ENCODE measurements at places on chromosomes 1 and 21.
A peak's percentile ranks its signal among the peaks of the same experiment; 100 is the strongest.

DNA sequence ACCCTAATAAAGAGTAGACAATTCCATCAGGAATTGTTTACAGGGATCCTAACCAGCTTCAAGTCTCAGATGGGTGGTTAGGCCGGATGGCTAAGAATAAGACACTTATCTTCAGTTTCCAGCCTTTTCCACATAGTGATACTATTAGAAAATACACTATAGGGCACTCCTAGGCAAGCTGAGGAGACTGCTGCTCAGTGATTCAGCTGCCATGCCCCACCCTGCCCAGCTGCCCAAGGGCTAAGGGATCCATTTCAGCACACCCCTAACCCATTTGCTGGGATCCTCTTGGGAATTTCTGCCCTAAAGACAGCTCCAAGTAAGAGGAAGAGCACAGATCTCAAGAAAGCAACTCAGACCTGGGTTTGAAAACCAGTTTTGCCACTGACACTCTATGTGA lies 31.9 kb downstream of the PLPP3 start:
- no peaks in the 10 kb centered on the region for H3K27me3 ChIP-seq
- no peaks in the 10 kb centered on the region for H3K36me3 ChIP-seq
- H3K27ac ChIP-seq: no peak overlapping the region
- no peak overlapping the region for H3K4me3 ChIP-seq

DNA sequence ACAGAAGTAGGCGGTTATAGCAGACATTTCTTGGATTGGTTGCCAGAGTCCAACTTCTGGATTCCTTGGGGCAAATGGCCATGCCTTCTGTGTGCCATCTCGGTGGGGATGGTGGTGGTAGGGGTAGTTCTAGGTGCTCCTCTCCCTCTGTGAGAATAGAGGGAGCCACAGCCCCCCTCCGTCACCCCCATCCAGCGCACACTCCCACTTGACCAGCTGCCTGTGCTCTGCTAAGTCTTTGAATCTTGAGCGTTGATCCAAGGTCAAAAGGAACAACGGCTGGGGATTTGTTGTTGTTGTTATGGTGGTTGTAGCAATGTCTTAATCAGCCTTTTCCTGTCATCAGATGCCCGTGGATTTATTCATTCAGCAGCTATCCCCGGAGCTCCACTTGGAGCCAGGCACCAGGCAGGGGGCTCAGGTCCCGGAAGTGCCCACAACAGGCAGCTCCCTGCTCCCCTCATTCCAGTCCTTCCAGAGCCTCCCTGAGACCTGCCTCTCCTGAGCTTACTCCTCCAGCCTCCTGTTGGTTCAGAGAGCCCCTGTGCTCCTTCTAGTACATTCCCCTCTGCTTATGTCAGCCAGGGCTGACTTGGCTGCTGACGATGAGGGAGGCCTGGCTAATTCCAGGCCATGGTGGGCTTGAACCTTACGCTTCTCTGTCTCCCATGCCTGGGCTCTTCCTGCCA lies 146.6 kb upstream of the WNT4 start:
- no peak overlapping the region for H3K4me3 ChIP-seq
- H3K36me3 ChIP-seq: no peaks in the 10 kb centered on the region
- H3K4me1 ChIP-seq: no peaks in the 10 kb centered on the region
- DNase-seq: no peak
- no peak overlapping the region for H3K27ac ChIP-seq

GRCh38 chr1:2335721-2336455 lies 55.5 kb downstream of the MORN1 start:
- no peak overlapping the region for H3K4me3 ChIP-seq
- no peaks in the 10 kb centered on the region for H3K27me3 ChIP-seq
- no peak for DNase-seq
- H3K36me3 ChIP-seq: no peaks in the 10 kb centered on the region

DNA sequence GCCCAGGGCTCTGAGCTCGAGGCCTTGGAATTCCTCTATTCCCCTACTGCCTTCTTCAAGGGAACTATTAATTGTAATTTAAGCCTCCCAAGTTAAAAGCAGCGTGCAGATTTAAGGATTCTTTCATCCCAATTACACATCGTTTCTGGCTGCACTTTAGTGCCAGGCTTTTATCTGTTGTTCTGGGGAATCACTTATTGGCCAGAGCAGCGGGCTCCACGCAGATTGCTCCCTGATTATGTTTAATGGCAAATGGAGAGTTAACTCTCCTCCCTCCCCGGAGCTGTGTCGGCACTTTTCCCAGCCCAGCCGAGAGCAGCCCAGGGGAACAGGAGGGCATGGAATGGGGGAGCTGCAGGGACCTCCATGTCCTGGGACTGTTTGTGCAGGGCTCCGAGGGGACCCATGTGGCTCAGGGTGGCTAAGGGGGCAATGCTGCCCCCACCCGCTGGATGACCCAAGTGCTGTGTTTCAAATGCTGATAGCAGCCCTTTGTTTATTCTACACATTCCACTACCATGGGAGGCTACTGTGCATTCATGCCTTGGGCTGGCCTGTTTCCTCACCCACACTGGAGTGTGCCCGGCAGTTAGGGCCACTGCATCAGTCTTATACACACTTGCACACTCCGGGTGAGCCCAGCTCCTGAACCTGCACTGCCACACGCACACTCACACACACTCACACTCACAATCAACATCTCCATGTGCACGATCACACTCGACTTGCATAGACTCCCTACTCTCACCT lies 93.3 kb upstream of the POU3F1 start:
- H3K36me3 ChIP-seq: no peaks in the 10 kb centered on the region
- no peak for DNase-seq
- no peak overlapping the region for H3K27ac ChIP-seq
- peaks cover 12% of the 10 kb centered on the region for H3K27me3 ChIP-seq
- no peaks in the 10 kb centered on the region for H3K4me1 ChIP-seq

- no peak for DNase-seq
- H3K27ac ChIP-seq: no peak overlapping the region
- H3K36me3 ChIP-seq: no peaks in the 10 kb centered on the region
Measured at GRCh38 chr1:93649231-93649630, 32.4 kb downstream of the BCAR3 start.

DNA sequence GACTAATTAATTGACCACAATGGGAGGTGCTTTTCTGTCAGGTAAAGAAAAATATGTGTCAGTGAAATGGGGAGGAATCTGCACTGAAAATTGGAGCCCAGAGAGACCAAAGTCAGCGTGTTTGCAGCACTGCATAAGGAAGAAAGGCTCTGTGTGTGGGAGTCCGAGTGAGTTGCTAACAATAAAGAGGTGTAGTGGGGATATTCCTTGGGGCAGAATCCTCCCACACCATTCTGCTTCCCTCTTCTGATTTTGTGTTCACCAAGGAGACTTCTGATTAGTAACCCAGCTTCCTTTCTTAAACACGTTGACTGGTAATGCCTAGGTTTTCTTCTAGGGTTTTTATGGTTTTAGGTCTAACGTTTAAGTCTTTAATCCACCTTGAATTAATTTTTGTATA lies 240.5 kb downstream of the RPS6KC1 start:
- DNase-seq: no peak
- no peaks in the 10 kb centered on the region for H3K36me3 ChIP-seq
- no peaks in the 10 kb centered on the region for H3K4me1 ChIP-seq
- no peaks in the 10 kb centered on the region for H3K27me3 ChIP-seq

- no peaks in the 10 kb centered on the region for H3K36me3 ChIP-seq
- no peak overlapping the region for H3K27ac ChIP-seq
- no peaks in the 10 kb centered on the region for H3K4me1 ChIP-seq
- DNase-seq: no peak
Measured at GRCh38 chr1:24727501-24728216, 17.6 kb upstream of the CLIC4 start.

- no peak overlapping the region for H3K4me3 ChIP-seq
- H3K36me3 ChIP-seq: no peaks in the 10 kb centered on the region
- peaks cover 2% of the 10 kb centered on the region for H3K27me3 ChIP-seq
- no peaks in the 10 kb centered on the region for H3K4me1 ChIP-seq
Measured at GRCh38 chr1:30675761-30676160, 47.6 kb downstream of the MATN1 start.

GRCh38 chr1:237799762-237800474 lies 90.8 kb downstream of the ZP4 start:
- DNase-seq: no peak
- no peaks in the 10 kb centered on the region for H3K4me1 ChIP-seq
- H3K4me3 ChIP-seq: no peak overlapping the region
- no peaks in the 10 kb centered on the region for H3K27me3 ChIP-seq

DNA sequence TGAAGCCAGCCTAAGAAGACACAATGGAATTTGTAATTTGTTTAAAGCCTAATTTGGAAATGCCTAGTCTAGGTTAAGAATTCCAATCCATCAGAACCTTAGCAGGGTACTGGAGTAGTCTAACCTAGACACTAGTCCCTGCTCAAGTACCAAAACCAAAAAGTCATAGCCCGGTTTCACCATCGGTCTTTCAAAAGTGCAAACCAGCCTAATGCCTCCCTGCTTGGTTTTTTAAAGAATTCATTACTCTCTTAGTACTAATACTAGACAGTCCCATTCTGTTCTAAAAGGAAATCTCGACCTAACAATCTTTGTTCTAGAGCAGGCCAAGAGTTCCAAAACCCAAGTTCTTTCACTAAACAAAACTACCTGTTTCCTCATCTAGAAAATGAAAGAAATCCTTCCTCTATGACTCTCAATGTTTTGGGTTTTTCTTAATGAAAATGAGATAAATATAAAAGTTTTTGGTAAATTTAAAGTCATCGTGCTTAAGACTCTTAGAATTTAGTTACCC lies 2.6 kb downstream of the PUM1 start:
- peaks cover 34% of the 10 kb centered on the region for H3K4me1 ChIP-seq
- peak overlapping the region; percentile 92 for H3K27ac ChIP-seq
- DNase-seq: no peak

DNA sequence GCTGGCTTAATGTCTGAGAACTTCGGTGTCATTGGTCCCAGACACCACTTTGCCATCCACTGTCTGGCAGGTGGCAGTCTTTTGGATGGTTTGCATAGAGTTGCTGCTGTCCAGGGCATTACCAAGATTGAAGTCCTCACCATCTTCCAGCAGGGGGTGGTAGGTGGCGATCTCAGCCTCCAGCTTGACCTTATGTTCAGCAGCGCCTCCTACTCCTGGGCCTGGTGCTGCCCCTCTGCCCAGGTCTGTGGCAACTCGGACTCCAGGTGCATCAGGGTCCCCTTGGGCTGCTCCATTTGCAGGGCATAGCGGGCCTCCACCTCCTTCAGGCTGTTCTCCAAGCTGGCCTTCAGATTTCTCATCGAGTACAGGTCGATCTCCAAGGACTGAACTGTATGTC lies 573.3 kb upstream of the NCAM2 start:
- no peaks in the 10 kb centered on the region for H3K36me3 ChIP-seq
- H3K4me3 ChIP-seq: no peak overlapping the region
- H3K4me1 ChIP-seq: no peaks in the 10 kb centered on the region
- no peak overlapping the region for H3K27ac ChIP-seq
- DNase-seq: no peak

DNA sequence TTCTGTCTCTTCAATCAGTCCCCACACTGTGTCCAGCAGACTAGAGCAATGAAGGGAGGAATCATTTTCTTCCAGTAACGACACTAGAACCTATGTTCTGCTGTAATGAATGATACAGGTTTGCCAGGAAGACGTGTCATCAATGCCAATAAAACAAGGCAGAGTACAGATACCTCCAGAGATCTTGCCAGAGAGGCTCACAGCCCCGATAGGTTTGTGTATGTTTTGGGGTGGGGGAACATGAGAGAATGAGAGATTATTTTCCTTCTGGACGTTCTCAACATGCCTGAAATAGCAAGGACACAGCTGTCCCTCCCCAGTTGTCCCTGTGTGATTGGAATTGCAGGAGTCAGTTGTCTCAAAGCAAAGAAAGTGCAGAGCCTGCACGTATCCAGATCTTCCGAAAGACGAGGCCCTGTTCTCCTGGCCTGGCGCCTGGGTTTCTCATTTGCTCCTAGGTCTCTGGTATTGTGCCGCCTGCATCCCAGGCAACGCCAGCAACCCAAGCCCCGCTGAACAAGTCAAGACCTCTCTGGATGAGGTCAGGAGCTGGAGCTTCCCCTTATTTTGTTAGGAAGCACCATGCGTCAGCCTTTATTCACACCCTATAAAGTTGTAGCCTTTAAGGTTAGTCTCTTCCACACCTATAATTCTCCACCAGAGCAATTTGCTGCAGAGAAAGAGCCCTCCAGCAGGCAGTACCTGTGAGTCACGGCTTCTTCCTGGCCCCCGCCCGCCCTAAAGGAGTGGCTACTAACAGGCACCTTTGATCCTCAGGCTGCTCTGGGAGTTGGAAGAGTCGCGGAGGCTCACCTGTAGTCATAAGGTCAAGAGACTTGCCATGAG lies 130.5 kb downstream of the TOMM20 start:
- H3K4me3 ChIP-seq: no peak overlapping the region
- H3K27me3 ChIP-seq: no peaks in the 10 kb centered on the region
- no peak for DNase-seq
- H3K27ac ChIP-seq: no peak overlapping the region
- H3K36me3 ChIP-seq: no peaks in the 10 kb centered on the region

GRCh38 chr1:26782521-26783212 lies 5.1 kb upstream of the PIGV start:
- no peaks in the 10 kb centered on the region for H3K27me3 ChIP-seq
- DNase-seq: no peak
- H3K4me1 ChIP-seq: peaks cover 37% of the 10 kb centered on the region
- H3K4me3 ChIP-seq: no peak overlapping the region
- H3K27ac ChIP-seq: peak overlapping the region; percentile 8
- peaks cover 30% of the 10 kb centered on the region for H3K36me3 ChIP-seq

- H3K27me3 ChIP-seq: peaks cover 8% of the 10 kb centered on the region
- H3K27ac ChIP-seq: no peak overlapping the region
- no peaks in the 10 kb centered on the region for H3K4me1 ChIP-seq
- no peaks in the 10 kb centered on the region for H3K36me3 ChIP-seq
Measured at GRCh38 chr21:39645331-39645730, 32.6 kb downstream of the B3GALT5 start.

GRCh38 chr1:19373211-19374082 lies 61.3 kb downstream of the SLC66A1 start:
- peaks cover 14% of the 10 kb centered on the region for H3K36me3 ChIP-seq
- no peaks in the 10 kb centered on the region for H3K4me1 ChIP-seq
- no peak overlapping the region for H3K27ac ChIP-seq

DNA sequence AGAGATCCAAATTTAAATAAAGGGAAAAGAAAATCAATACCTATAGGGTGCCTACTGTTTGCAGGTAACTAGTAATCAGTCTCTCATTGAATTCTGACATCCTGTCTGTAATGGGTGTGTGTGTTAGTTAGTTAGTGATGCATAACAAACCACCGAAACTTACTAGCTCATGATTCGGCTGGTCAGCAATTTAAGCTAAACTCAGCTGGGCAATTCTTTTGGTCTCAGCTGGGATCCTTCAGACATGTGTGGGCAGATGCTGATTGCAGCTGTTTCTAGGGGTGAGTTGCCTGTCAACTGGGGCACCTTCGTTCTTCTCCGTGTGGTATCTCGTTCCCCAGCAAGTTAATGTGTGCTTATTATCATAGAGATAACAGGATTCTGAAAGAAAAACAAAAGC lies 40.2 kb upstream of the ZNF124 start:
- no peak overlapping the region for H3K4me3 ChIP-seq
- no peaks in the 10 kb centered on the region for H3K36me3 ChIP-seq
- no peak for DNase-seq
- peaks cover 15% of the 10 kb centered on the region for H3K4me1 ChIP-seq
- no peaks in the 10 kb centered on the region for H3K27me3 ChIP-seq

DNA sequence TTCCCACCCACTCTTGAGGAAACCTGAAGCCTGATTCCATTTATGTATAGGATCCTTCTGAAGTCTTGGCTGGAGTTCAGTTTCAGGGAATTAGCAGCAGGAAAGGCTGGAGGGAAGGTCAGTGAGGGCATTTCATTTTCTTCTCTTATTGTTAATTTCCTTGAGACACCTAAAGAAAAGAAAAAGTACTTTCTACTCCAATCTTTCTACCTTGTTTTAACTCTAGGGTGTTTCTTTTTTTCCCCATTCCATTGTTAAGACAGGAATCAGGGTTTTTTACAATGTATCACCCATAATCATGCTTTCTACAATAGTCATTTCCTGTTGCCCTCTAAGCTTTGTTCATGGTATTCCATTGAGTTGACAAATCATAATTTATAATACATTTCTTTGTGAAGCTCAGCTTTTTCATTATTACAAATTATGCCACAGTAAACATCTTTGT lies 27.4 kb downstream of the SNRPE start:
- H3K4me1 ChIP-seq: no peaks in the 10 kb centered on the region
- no peaks in the 10 kb centered on the region for H3K27me3 ChIP-seq
- H3K27ac ChIP-seq: no peak overlapping the region
